Left ventricle myocardium superior (tissue), 1 donor: ENCODE measurements at places on chromosomes 11 and 22. TPM values are rescaled to one million over a fixed set of nuclear protein-coding genes. Genes with fewer than 3 reads are reported as not detected.

DNA sequence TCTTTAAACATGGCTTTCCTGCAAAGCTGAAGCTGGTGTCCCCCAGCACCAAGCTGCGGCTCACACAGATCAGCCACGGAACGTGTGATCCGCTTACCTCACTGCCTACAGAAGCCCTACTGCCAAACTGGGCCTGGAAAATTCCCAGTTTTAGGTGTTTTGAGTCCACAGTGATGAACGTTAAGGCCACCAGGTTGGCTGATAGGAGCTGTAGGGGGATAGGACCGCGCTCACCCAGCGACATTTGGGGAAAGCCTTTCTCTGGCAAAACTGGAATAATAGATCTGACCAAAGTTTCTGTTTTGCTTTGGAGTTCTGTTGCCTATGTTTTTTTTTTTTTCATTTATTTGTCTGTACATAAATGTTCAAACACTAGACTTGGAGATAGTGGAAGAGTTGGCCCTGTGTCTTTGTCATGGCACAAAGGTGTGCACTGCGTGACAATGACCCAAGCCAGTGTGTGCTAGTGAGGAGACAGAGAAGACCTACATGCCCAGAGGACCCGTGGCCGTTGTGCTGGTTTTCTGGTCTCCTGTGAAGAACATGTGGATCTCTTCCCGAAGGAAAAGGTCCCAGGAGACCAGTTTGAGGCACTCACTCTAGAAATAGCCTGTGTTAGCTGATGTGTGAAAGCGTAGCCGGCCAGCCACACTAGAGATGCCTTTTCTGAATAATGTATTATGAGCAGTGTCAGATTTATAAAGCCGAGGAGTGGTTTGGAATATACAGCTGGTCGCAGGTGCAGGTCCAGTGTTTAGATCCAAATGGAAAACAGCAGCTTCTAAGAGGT is 15.0 kb downstream of the ASPHD2 start:
- no peak for DNase-seq

GRCh38 chr11:71551711-71552110 is 3.5 kb downstream of the KRTAP5-9 start:
- no peak for DNase-seq

- DNase-seq, result no peak
Observed at GRCh38 chr11:72274435-72274834, 30.5 kb upstream of the PHOX2A start.

DNA sequence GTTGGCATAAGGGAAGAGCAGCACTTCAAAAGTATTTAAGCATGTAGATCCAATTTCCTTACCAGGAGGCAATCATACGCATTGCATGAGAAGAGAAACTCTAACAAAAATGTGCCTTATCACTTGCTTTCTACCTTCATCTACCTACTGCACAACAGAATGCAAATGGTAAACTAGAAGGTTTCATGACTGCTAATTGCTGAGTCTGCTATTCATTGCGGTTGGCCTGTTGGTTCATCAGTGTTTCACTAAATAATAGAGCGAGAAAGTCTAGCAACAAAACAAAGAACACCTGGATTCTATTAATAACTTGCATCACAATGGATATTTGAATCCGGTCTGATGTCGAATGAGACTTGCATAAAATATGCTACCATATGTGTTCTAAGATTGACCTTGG is 229.0 kb downstream of the OPCML start:
- DNase-seq, result no peak

DNA sequence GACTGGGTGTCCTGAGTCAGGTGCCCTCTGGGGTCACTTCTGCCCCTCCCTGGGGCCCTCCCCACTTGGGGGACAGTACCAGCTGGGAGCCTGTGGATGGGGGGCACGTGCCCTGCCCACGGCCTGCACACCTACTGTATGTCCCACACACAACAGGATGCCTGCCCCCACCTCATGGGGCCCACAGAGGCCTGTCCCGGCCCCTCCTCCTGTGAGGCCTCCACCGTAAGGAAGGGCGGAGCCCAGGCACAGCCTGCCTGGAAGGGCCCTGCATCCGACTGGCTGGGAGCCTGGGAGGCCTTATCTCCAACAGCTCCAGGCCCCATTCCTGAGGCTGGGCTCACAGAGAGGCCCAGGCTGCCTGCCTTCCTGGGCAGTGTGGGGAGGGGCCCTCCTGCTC is 47.8 kb downstream of the BRSK2 start:
- DNase-seq, result peak; percentile 83

DNA sequence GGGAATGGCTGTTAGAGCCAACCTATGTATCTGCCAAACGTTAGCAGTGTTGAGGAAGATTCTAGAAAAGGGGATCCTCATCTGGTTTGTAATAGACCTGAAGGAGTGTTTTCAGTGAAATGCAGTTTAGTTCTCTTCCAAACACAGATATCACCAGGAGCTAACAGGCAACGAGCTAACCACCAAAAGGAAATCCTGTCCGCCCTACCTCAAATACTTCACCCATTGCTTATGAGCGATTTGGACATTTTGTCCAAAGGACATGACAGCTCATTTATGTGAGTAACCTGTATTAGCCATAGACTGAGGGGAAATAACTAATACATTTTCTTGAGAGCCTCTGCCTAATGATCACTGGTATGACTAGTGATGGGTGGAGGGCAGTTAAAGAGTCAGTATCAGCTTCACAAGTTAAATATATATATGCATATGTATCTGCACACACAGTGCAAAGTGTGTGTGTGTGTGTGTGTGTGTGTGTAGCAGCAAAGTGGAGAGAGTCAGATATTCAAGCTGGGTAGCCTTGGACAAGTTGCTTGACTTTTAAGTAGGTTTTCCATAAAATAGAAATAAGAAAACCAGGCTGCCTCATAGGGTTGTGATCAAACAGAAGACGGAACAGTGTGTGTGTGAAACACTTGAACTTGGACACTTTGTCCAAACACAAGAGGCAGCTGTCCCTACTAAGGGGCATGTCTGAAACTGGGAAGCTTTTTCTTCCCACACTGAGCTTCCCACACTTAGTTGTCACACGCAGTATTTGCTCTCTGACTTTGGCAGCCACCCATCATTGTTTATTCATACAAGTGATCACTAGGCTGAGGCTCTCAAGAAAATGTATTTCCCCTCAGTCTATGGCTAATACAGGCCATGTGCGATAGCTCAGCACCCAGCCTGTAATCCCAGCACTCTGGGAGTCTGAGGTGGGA is 940 bp upstream of the C11orf91 start:
- DNase-seq, result no peak

DNA sequence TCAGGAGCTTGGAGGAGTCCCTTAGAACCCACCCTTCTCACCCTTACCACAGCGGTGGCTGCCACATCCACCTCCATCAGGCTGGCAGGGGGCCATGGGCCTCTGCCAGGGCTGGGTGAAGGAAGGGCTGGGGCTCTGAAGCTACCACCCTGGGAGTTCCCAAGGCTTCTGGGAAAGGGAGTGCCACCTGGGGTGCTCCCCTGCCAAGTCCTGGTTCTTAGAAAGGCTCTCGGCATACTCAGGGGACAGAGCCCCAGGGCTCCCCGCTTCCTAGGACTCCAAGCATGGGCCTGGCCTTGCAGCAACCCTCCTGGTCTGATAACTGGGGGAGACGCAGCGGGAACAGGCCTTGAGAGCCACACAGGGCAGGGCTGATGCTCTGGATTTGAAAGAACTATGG is 438 bp upstream of the PLA2G3 start:
- DNase-seq, result no peak

DNA sequence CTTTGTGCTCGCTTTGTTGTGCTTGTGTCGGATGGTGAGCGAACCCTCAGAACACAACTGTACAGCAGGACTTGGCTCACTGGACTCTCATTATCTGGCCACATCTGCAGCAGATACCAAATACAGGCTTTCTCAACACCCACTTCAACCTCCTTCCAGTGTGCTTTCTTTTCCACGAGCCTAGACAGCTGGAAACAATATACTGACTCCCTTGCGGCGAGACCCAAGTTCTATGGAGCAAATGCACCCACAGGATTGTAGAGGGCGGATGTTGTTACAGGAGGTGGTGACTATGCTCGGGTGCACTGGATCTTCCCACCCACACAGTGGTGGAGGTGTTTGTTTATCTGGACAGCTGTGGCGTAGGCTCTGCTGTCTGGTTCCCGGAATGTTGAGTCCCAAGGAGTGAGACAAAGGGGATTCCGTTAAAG is 204.3 kb downstream of the TENM4 start:
- DNase-seq, result peak; percentile 28

GRCh38 chr11:119616586-119617339 is 112.2 kb downstream of the NECTIN1 start:
- no peak for DNase-seq

GRCh38 chr11:73838443-73839122 is 38.1 kb downstream of the COA4 start:
- DNase-seq, result no peak

GRCh38 chr11:16993495-16993894 is 20.7 kb downstream of the PLEKHA7 start:
- no peak for DNase-seq

DNA sequence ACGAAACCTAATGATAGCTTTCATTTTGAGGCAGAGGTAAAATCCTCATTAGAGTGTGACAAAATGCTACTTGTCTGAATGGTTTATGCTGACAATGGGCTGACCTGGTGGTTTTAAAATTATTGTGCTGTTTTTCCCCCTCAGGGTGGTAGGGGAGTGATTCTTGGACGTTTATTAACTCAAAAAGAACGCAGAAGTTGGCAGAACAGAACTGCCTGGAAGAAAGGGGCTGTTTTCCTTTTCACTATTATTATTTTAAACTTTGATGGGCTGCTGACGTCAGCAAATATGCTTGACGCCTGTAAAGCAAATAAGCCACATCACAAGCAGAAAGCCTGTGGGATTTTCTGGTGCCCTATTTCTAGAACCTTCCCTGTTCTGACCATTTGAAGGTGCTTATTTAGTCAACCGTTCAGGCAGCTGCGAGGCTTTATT is 4.0 kb downstream of the RASSF10 start:
- DNase-seq, result no peak

DNA sequence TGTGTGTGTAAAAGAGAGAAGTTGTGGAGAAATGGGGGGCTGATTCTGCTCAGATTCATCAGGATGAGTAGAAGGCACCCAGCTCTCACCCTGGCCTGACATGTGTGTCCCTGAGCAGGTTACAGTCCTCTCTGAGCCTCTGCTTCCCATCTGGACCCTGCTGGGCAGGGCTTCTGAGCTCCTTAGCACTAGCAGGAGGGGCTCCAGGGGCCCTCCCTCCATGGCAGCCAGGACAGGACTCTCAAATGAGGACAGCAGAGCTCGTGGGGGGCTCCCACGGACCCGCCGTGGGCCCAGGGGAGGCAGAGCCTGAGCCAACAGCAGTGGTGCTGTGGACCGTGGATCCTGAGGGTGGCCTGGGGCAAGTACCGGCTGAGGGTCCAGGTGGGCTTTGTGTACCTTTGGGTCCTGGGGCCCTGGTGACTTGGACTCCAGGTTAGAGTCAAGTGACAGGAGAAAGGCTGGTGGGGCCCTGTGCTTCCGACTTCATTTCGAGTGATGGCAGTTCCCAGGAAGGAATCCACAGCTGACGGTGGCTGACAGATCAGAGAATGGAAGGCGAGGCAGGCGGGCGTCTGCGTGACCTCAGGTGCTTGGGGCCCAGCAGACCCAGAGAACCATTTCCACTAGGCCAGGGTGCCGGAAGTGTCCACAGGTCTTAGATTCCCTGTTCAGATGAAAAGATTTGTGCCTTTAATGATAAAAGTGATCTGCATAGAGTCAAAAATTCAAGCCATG is 21.9 kb downstream of the NEAT1 start:
- no peak for DNase-seq

- no peak for DNase-seq
Observed at GRCh38 chr22:46250783-46251125, 661 bp upstream of the CDPF1 start.

DNA sequence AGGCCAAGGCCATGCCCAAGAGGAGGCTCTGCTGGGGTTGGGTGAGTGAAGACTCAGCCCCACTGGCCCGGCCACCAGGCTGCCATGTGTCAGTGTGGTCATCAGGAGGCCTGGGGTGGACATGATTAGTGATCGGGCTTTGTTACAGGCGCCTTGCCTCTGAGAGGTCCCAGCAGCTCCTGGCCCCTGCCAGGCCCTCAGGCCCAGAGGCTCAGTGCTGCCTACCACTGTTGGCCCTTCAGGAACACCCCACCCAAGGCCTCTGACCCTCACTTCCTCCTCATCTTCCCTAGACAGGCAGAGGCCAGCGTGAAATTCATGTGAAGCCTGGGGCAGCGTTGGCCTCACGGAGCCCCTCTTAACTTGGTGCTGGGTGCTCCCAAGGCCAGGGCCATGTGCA is 2.2 kb downstream of the MRPL23 start:
- peak; percentile 29 for DNase-seq

GRCh38 chr11:121241343-121242211 is 51.0 kb upstream of the SC5D start:
- no peak for DNase-seq

- no peak for DNase-seq
Observed at GRCh38 chr11:68924073-68924925, 20.6 kb downstream of the IGHMBP2 start.

- DNase-seq, result no peak
Observed at GRCh38 chr22:44133161-44133560, 47.6 kb upstream of the PARVG start.

NOL12 gene
- 12.0 TPM for total RNA-seq

EP300 gene
- total RNA-seq, result 30.5 TPM

LRRC32 gene
- total RNA-seq, result 30.8 TPM

CHRM4 gene
- not detected for total RNA-seq

SHISAL1 gene
- 0.55 TPM for total RNA-seq

PRG3 gene
- not detected for total RNA-seq

RAB39A gene
- total RNA-seq, result not detected

MMP11 gene
- 32.3 TPM for total RNA-seq

CCDC89 gene
- total RNA-seq, result 0.30 TPM

C11orf87 gene
- total RNA-seq, result not detected

RAB3IL1 gene
- 11.1 TPM for total RNA-seq

TEX54 gene
- not detected for total RNA-seq

ZDHHC13 gene
- 5.9 TPM for total RNA-seq

OR5AN1 gene
- not detected for total RNA-seq

AIFM3 gene
- 0.52 TPM for total RNA-seq
